ENCODE measurements at places on chromosomes 2 and 18.

DNA sequence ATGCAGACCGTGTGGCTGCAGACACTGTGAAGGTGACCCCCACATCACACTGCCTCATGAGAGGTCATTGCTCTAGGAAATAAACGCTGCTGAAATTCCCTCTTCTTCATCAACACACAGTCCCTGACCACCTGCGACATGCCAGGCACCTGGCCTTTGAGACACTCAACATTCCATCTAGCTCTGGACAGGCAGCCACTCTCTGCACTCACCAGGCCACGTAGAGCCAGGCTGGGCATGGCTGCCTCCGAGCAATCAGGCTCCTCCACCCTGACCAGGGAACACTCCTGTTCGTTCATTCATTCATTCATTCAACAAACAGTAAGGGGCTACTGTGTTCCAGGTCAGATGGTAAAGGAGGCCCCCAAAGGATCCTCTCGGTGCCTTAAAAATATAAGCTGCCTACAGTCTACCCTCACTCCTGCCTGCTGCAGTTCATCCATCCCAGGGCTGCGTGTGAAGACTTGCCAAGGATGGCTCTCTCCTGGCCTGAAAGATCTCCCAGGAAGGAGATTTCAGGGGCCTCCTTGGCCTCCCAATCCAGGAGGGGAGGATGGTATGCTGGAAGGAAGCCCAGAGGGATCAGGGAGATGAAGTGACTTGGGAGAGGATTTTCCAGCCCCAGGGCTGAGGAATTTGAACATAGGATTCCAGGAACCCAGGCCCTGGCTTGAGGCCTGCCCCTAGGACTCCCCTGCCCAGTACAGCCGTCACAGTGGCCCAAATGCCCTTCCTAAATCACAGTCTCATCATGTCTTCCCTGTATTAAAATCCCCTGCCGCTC, 66.7 kb downstream of the TNS1 start:
- no peak for DNase-seq

DNA sequence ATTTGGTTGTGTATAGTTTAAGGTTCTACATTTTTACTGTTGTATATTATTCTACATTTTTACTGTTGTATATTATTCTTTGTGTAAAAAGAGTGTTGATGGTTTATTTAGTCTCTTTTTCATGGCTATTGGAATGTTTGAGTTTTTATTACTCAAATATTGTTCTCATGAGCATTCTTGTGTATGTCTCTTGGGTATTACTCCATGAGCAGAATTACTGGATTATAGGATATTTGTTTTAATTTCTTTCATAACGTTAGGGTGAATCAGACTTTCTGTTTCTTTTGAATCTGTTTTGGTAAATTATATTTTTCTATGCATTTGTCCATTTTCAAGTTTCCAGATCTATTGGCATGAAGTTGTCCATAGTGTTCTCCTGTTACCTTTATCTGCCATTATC, 111.6 kb downstream of the DYNAP start:
- no peak for DNase-seq

- no peak for DNase-seq
Observed at GRCh38 chr18:11857177-11857887, 6.1 kb downstream of the CHMP1B start.

DNA sequence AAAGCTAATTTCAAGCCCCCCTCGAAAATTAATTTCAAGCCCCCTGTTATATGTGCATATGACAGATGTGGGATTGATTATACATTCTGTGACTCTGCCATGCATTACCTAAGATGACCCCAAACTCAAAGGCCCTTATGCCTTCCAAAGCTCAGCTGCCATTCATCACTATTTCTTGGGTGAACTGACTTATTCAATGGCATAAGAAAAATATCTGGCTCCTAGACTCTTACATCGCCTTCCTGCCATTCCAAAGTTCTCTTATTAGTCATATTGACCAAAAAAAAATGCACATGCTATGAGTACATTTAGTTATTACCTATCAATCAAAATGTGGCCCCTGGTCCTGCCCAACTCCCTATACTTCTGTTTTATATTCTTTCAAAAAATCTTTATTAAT, 291.8 kb upstream of the CHAC2 start:
- DNase-seq, result no peak

GRCh38 chr18:446941-447560, 53.5 kb downstream of the COLEC12 start:
- DNase-seq, result peak; percentile 31

DNA sequence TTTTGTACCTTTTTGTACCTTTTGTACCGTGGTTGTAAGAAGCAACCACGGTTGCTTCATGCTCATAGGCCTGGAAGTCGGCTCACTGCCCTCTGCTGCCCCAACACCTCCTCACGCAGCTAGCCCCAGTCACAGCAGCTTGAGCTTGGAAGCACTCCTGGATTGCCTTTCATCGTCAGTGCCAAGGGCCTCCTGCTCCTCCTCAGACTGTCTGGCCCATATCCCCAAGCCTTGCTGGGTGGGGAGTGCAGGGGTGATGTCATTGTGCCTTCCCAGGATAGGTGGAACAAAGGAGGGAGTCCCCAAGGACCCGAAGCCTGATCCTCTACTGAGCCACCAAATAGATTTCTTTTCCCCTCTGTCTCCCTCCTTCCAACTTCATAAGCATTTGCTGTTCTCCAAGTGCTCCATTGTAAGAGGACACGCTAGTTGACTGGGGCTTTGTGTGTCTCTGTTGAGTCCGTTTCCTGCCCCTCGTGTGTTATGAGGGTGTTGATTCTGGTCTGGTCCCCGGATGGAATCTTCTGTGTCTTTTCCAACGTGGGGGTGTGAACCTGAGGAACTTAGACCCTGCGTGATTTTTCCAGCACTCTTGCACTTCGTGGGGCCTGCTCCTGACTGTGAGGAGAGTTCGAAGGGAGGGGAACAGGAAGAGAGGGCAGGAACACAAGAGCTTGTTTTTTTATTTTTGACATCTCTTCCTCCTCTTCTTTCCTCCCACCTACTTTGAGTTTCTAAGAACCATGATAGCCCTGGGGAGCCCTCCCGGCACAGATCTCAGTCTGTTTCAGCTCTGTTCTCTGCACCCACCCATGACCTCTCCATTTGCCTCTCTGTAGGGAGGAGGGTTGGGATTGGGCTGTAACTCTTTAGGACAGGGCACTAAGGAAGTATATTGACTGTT, 127.2 kb upstream of the EML6 start:
- DNase-seq, result peak; percentile 21

- DNase-seq, result no peak
Observed at GRCh38 chr2:26465266-26465925, 12.5 kb downstream of the OTOF start.

GRCh38 chr18:69528435-69528834, 127.7 kb downstream of the DOK6 start:
- no peak for DNase-seq

DNA sequence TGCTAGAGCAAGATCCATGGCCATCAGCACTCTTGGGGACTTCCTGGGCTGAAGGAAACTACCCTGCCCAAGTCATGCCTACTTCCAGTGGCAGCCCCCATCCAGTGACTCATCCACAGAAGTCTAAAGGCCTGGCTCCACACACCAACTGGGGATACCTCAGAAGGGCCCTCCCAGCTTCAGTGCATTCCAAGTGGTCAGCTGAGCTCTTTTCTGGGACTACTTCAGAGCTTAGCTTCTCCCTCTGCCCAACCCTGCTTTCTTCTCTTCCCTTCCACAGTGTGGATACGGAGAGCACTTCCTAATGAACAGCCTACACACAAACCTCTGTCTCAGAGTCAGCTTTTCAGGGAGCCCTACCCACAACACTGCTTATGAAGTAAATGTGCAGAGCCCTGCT, 66.5 kb downstream of the CLHC1 start:
- no peak for DNase-seq

GRCh38 chr18:74784752-74785151, 187.1 kb downstream of the ZNF407 start:
- no peak for DNase-seq

GRCh38 chr2:133777574-133777960, 209.3 kb upstream of the NCKAP5 start:
- DNase-seq, result no peak

DNA sequence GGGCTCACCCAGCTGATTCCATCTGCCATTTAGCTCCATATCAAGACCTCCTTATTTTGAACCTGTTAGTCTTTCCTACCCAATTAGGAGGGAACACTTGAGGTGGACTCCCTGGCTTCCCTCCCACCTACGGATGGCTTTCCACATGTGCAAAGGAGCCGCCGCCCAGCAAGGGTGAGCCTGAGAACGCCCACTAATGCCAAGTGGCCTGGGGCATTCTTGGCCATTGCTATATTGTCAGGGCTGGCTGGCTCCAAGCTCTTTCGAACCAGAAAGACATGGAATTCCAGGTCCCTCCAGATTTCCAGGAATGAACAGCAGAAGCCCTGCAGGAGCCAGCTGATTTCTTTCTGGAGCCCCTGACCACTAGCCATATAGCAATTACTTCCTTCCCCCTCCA, 196.2 kb downstream of the SMAD7 start:
- DNase-seq, result no peak

DNA sequence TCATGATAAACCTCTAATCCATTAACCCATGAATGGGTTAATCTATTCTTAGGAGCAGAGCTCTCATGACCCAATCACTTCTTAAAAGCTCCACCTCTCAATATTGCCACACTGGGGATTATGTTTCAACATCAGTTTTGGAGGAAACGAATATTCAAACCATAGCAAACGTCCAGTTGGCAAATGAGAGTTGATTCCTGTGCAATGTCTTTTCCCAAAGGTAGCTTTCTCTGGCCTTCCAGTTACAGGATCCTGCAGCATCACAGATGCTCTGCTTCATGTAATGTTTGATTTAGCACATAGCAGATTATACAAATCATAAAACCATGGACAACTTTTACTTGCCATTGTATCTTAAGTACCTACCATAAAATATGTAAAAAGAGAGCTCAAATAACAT, 481.0 kb downstream of the TNS1 start:
- DNase-seq, result no peak

DNA sequence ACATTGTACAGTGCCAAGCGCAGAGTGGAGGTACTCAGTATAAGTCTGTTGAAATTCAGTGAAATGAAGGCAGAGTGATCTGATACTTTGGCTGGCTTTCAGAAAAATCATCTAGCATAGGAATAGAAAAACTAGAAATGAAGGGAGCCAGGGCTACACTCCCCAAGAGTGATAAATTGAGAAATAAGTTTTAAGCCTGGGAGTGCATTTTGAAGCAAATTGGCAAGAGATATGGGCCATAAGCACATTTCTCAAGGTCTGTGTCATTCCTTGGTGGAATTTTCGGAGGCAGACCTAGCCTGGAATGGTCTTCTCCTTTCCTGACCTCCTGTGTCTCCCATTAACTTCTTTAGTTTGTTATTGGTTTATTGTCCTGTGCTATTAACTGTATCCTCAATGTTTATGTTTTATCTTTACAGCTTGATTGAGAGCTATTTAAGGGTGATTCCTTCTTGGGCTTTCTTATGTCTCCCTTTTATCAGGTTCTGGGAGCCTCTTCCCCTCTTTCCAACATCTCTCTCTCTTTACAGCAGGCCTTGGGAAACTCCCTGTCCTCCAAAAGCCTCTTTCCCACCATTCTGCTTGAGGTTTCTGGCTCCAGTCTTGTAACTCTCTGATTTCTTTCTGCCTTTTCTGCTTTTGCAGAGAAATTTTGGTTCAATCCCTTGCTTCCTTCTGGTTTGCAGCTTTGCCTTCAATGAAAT, 649.5 kb downstream of the SLC4A3 start:
- no peak for DNase-seq

DNA sequence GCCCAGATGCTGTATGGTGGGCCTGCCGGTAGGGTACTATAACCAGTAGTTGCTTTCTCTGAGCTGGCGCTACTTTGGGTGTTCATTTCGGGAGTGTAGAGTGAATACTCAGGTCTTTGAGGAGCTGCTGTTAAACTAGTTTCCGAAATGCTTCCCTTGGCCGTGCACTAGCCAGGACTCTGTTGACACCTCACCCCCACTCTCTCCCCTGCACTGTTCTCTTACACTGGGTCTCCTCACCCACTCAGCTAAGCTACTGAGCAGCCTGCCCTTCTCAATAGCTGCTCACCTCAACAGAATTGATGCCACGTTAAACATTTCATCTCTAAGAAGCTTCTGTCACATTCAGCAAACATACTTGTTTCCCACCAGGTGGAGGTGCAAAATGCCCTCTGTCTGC, 86.9 kb downstream of the RAPGEF4 start:
- DNase-seq, result no peak

DNA sequence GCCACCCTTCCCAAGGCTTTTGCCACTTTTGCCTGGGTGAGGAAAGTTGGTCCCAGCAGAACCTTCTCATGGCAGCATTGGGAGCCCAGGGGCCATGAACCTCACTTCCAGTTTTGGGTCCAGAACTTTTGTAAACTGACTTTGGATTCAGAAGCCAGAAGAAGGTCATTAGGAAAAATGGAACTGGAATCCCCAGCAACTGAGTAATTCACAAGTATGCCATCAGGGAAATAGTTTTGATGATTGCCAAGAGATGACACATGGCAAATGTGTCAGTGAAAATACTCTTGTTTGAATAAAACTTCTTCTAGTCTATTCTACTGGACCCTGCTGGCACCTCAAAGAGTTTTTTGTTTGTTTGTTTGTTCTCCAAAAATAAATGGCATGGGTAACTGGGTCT, 203.7 kb downstream of the SETBP1 start:
- DNase-seq, result no peak

- no peak for DNase-seq
Observed at GRCh38 chr2:157743051-157743450, 114.4 kb upstream of the ACVR1C start.

DNA sequence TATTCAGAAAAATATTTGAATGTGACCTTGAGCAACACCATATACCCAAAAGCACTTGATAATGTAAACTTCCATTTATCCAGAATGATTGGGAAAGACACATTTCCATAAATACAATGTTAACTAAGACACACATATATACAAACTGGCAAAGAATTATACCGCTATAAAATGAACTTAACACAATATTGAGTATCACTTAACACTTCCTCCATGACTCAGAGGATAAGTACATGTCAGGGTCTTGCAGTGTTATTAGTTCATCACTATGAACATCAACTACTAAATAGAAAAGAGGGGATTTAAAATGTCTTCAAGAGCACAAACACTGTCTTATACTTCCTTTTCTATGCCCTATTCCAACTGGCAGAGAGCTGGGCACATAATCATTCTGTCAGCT, 18.6 kb downstream of the WDSUB1 start:
- DNase-seq, result no peak

- no peak for DNase-seq
Observed at GRCh38 chr2:121144111-121144510, 140.9 kb downstream of the TFCP2L1 start.

DNA sequence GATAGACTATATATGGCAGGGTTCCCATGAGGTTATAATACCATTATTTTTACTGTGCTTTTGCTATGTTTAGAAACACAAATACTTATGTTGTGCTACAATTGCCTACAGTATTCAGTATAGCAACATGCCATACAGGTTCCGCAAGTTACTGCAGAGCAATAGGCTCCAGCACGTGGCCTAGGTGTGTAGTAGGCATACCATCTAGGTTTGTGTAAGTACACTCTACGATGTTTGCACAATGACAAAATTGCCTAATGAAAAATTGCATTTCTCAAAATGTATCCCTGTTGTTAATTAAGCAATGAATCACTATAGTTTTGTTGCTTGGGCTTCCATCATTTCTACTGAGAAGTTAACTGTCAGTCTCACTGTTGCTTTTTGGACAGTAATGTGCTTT, 9.8 kb downstream of the CD302 start:
- DNase-seq, result no peak

GRCh38 chr2:108297436-108298141, 8.9 kb downstream of the SULT1C2 start:
- DNase-seq, result no peak

All from Kasumi-1 (cell line).